ENCODE measurements at places on chromosomes 2 and 18. TPM values are rescaled to one million over a fixed set of nuclear protein-coding genes. Genes with fewer than 3 reads are reported as not detected.
A peak's percentile ranks its signal among the peaks of the same experiment; 100 is the strongest.

The NAT8 gene
- not detected for total RNA-seq

The ZBTB7C gene
- not detected for total RNA-seq

The KIF5C gene
- 3.6 TPM for total RNA-seq

The SERPINB3 gene
- total RNA-seq = not detected

The FAP gene
- total RNA-seq = not detected

DNA sequence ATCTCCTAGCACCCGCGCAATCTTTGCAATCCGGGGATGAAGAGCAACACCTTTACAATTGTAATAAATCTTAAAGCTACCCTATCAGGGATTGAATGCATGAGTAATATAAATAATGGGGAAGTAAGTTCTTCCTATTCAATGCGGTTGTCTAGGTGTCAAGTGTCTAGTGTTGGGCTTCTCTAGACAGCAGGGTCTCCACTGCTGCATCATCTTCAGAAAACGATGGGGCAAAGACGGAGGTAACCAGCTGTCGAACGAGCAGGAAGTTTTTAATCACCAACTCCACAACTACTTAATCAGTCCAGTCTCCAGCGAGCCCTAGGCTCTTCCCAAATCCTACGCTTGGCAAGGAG, 573 bp downstream of the STAM2 start:
- no peak for DNase-seq

DNA sequence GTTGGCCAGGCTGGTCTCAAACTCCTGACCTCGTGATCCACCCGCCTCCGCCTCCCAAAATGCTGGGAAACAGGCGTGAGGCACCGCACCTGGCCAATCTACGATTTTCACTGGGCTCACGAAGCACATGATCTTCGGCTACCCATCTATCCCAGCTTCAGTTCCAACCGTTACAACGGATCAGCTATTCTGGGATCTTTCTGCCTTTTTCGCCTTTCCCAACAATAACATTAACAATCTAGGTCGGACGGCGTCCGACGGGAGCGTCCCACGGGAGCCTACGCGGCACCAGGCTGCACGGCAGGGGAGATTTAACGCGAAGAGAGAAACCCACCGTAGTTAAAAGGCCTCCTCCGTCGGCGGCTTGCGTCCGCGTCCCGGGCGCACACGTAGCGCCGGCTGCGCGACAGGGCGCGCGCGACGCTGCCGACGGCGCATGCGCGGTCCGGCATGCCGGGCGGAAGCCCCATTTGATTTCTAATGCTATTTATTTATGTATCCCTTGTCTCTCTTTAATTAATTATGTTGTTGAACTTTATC, at the start of gene MSL3B:
Gene MSL3B (minus strand): TSS at position 394 of the 540 bp plus-strand sequence.
- peak; percentile 48 for DNase-seq

- no peak for DNase-seq
Observed at GRCh38 chr2:207655000-207655399, 29.8 kb upstream of the METTL21A start.

GRCh38 chr2:177165721-177166711, 46.6 kb upstream of the HNRNPA3 start:
- DNase-seq = peak; percentile 36

DNA sequence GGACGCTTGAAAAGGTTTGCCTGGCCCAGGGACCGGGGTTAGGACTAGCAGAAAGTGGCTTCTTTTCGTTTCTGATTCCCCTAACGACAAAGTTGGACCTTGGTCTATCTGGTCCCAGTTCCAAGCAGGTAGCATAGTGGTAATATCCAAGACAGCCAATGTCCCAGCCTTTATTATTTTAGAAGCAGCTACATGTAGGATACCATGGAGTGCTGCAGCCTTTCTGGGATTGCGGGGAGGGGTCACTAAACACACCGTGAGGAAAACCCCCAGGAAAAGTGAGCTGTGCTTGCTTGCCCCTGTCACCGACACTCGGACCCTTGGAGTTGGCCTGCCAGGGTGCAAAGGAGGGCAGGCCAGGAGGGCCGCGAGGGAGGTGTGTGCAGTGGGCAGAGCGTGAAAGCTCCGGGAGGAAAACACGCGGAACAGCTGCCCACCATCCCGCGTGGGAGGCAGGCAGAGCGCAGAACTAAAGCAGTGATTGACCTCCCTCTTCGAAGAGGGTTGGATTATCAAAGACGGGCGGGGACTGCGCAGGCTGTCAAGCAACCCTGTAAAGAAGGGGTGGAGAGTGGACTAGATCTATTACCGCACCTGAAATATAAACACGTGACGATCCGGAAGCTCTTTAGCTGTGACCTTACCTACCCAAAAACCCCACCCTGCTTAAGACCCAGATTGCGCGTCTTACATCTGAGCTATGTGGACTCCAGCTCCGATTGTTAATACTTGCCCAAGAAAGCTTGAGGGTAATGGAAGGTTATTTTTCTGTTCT, 624 bp upstream of the MAP4K3 start:
- DNase-seq = peak; percentile 45

DNA sequence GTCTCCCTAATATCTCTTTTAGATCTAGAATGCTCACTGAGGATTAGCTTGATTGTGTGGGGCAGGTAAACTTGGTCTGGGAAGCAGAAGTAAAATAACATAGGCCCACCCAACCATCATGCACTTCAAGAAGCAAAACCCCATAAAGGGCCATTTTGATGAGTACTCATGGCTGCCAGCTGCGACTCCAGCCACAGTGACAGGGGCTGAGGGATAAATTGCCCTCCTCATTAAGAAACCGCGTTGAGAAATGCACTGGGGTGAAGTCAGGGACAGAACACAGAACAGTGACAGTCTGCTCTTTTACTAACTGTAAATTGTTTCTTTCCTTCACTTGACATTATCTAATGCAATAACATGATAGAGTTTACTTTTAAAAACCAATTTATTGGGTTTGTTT, 60.2 kb downstream of the RND3 start:
- DNase-seq = no peak

DNA sequence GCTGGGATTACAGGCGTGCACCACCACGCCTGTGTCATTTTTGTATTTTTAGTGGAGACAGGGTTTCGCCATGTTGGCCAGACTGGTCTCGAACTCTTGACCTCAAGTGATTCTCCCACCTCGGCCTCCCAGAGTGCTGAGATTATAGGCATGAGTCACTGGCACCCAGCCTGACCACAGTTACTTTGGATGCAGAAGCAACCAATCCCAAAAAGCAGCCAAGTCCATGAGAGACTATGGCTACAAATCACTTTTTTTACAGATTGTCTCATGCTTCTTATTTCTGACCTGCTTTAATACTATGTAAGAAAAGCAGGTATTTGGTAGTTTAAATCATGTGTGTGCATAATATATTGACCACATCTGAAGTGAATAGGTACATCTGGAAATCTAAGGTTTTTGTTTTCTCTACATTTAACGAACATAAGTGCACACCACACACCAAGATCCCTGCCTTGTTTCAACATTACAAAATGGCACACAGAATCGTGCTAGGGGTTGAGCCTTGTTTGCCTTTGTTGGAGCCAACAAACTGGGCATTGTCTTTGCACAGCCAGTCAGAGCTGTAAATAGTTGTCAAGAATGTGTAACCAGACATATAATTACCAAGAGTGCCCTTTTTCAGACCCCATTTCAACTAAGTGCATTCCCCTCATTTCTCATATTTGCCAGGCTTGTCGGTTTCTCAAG, 18.3 kb upstream of the MAP4K4 start:
- DNase-seq = no peak

All from naive thymus-derived CD4-positive, alpha-beta T cell (primary cell).